Transverse colon (tissue), 4 donors: ENCODE measurements at places on chromosomes 3 and 15.

- no peak for DNase-seq
These were observed 33.9 kb downstream of the HDAC11 start for GRCh38 chr3:13513913-13514517.

- DNase-seq = no peak
These were observed 317.3 kb downstream of the TLE3 start for GRCh38 chr15:69780374-69780773.

GRCh38 chr3:101038880-101039279 is 45.7 kb upstream of the ABI3BP start:
- DNase-seq = no peak

DNA sequence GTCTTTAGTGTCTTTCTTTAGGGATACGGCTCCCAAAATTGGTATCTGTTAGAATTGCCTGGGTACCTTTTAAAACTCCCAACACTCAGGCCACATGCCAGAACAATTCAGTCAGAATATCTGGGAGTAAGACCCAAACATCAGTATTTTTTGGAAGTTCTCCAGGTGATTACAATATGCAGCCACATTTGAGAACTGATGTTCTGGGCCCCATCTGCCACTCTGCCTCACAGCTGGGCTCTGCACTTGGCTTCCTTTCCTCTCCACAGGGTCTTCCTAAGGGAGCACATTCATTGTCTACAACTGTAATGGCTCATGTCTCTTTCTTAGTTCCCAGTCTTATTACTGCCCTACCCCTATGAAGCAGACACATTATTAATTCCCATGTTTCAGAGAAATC is 394.5 kb downstream of the MFSD1 start:
- no peak for DNase-seq

- DNase-seq = no peak
These were observed 28.6 kb downstream of the LRTM1 start for GRCh38 chr3:54899273-54899672.

DNA sequence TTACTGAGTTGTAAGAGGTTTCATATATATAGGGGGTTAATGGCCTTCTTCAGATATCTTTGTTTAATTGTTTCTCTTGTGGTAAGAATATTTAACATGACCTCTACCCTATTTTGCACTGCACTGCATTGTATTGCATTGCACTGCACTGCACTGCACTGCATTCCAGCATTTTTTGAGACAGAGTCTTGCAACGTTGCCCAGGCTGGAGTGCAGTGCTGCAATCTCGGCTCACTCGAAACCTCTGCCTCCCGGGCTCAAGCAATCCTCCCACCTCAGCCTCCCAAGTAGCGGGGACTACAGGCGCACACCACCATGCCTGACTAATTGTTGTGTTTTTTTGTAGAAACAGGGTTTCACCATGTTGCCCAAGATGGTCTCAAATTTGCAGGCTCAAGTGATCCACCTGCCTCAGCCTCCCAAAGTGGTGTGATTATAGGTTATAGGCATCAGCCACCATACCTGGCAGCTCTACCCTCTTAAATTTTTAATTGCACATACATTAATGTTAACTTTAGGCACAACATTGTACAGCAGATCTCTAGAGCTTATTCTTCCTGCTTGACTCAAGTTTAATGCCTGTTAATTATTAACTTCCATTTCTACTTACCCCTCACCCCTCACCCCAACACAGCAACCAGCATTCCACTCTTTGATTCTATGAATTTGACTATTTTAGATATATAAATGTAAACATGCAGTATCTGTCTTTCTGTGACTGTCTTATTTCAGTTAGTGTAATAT is 38.4 kb downstream of the NEDD4 start:
- DNase-seq = no peak

GRCh38 chr15:101697488-101697887 is 26.8 kb downstream of the TARS3 start:
- DNase-seq = no peak
